Activated T-cell treated with anti-CD3 and anti-CD28 coated beads, Interleukin-2, amount 50 U/mL, for 1 hour (primary cell): ENCODE measurements at places on chromosomes 2 and 18.

- no peak for DNase-seq
Observed at GRCh38 chr2:65070172-65070830, 14.1 kb downstream of the CEP68 start.

DNA sequence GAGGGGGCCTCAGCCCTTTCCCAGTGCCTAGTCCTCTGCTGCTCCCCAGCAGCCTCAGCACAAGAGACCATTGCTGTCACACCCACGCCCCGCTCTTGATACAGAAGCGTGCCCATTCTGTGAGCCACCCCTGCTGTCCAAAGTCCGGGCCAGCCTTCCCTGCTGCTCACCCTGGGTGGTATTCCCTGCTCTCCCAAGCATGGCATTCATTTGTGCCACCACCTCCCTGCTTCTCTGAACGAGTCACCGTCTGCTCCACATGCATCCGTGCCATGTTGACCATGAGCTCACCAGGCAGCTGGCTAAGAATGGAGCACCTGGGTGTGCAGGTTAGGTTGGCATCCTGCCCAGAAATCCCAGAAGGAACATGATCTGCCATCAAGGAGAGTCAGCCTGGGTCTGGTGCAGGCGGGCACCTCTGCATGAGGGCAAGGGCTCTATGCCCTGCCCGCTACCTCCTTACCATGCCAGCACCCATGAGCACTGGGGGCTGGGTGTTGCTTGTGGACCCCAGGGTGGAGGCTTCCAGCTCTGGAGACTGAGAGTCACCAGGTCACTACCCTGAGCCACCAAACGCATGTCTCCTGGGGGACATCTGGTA is 63.0 kb downstream of the TWIST2 start:
- DNase-seq: no peak

DNA sequence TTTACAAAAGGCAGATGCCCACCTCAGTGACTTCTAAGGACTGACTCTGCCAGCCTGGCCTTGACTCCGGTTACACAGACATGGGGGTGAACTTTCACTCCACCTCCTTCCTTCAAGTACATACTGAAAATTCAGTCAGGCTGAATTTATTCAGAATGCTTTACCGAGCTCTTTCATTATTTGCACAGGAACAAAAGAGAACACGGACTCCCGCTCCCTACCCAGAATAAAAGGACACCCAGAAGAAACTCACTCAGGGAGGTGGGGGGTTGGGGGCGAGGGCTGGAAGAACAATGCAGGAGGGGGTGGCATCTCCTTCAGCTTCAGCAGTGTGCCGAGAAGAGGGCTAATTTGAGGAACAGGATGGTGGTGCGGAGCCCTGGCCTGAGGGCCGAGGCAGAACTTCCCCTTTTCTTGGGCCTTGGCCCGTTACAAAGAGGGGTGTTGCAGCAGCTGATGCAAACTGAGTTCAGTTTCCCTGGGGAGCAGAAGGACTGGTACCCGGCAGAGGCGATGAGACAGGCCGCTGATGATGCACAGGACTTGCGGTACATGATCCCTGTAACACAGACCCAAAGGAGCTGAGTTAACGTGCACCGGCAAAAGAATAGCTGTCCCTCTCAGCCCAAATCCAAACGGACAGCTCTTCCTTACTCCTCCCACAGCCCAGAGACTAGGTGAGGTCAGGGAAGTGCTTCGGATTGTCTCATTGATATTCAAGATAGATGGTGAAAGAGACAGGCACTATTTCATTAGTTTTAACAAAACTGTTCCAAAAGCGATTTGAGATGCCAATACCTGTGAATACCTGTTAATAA is 24.1 kb downstream of the LYPD1 start:
- DNase-seq: no peak

DNA sequence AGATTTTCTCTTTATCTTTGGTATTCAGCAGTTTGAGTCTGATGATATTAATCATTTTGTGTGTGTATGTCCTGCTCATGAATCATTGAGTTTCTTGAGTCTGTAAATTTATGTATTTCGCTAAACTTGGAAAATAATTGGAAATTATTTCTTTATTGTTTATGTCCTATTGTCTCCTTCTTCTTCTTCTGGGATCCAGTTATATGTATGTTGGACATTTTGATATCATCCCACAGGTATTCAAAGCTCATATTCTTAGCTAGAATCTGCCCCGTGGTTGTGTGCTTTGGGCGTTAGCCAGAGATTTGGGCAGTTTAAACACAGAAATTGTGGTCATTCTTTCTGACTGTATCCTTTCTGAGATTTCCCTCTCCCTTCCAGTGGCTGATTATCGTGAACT is 243.0 kb upstream of the SPRED2 start:
- DNase-seq: no peak

- DNase-seq: no peak
Observed at GRCh38 chr2:3405307-3405706, 25.8 kb downstream of the TRAPPC12 start.

GRCh38 chr18:63159590-63159989 is 160.0 kb downstream of the BCL2 start:
- no peak for DNase-seq

- no peak for DNase-seq
Observed at GRCh38 chr2:144437636-144438035, 82.3 kb downstream of the ZEB2 start.

GRCh38 chr2:45698554-45698953 is 47.1 kb downstream of the PRKCE start:
- no peak for DNase-seq

DNA sequence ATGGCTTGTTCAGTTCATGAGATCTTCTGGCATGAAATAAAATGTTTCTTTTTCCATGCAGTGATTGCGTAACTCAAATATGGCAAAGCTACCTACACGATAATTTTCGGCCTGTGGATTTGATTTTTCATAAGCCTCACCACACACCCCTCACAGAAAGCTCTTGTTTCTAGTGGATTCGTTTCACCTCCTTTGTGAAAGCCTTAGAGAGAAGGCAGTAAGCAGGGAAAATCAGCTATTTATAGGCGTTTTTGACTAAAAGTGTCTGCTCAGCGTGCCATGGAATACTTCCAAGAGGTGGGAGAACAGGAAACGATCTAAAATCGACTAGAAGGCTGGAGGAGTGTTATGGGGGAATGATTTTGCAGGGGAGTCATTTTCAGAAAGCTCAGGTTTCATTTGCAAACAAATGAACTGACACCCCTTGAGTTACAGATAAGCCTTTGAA is 417.9 kb downstream of the TGIF1 start:
- no peak for DNase-seq

DNA sequence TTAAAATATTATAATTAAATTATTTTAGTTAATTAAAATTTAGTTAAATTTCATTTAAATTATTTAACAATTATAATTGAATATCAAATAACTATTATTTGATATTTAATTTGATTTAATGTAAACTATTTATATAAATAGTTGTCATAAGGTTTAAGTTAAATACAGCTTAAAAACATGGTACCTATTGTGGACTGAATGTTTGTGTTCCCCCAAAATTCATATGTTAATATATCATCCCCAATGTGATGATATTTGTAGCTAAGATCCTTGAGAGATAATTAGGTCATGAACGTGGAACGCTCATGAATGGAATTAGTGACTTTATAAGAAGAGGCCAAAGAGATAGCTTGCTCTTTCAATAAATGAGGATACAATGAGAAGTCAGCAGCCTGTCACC is 505.7 kb upstream of the LRATD1 start:
- no peak for DNase-seq

DNA sequence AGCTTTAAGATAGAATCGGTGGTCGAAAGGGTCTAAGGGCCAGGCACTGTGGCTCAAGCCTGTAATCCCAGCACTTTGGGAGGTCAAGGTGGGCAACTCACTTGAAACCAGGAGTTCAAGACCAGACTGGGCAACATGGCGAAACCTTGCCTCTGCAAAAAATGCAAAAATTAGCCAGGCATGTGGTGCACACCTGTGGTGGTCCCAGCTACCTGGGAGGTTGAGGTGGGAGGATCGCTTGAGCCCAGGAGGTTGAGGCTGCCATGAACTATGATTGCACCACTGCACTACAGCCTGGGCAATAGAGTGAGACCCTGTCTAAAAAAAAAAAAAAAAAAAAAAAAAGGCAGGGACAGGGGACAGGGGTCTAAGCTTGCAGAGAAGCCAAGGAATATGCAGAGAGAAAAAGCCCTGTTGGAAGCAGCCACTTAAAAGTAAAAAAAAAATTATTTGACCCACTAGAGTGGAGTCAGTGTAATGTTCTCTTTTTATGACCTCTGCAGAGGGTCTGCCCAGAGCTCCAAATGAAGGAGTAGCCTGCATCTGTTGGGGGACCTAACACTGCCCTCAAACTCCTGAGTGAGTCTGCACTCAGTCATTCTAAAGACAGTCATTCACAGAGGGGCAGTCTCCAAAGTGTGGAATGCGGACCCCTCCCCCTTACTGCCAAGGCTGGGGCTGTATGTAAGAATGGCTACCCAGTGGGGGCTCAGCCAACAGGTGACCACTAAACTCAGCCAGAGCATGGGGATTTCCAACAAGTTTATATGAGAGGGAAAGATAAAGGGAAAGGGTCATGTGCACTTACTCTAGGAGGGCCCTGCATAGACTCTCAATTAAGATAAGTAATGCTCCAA is 118.5 kb upstream of the CDCA7 start:
- DNase-seq: no peak

- no peak for DNase-seq
Observed at GRCh38 chr2:217996361-217996760, 6.4 kb downstream of the TNS1 start.

DNA sequence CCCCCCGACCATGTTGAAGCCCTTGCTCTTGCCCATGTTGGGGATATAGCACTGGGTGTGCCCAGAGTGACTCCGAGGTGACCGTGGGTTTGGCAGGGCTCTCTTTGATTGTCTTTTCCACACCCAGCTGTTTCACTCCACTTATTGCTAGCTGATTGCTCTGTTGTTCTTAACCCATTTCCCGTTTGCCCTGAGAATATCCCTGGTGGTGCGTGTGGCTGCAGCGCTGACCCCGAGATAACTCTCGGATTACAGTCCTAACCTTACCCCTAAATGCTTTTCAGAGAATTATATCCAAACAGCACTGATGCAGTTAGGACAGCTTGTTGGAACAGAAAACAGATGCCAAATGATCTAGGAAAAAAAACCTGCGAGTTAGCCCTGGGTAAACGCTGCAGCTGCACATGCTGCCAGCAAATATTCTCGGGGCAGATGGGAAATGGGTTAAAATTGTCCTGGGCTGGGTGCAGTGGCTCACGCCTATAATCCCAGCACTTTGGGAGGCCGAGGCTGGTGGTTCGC is 34.3 kb upstream of the SNORC start:
- DNase-seq: no peak

DNA sequence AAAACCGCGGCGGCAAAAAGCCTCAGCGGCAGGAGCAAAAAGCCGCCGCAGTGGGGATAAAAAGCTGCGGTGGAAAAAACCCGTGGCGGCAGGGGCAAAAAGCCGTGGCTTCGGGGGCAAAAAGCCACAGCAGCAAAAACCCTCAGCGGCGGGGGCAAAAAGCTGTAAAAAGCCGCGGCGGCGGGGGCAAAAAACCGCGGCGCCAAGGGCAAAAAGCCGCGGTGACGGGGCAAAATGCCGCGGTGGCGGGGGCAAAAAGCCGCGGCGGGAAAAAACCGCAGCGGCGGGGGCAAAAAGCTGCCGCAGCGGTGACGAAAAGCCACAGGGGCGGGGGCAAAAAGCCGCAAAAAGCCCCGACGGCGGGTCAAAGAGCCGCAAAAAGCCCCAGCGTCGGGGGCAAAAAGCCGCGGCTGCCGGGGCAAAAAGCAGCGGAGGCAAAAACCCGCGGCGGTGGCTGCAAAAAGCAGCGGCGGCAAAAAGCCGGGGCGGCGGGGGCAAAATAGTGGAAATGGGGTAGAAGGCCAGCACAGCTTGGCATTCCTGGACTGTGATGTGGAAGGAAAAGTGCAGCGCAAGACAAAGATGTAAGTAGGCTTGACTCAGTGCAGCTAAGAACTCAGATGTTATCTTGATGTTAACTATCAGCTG is 151.8 kb downstream of the ANKRD30BL start:
- no peak for DNase-seq

DNA sequence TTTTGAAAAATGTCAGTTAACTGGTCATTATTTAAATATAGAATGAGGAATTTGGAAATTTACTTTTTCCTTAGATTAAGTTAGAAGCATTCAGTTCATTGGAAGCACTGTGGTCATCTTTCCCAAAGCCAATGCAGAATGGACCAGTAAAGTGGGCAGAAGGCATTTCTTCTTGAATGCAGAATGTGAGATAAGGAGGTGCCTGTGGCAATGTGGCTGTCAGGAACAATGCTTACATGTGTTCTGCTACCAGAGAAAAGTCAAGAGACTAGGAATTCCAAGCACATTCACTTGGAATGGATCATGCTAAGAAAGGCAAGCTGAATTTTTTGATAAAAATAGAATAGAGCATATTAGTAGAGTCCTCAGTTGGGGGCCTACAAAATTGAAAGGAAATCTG is 295.0 kb upstream of the KCNH7 start:
- DNase-seq: no peak

GRCh38 chr2:19038071-19039015 is 320.1 kb downstream of the OSR1 start:
- DNase-seq: no peak

- no peak for DNase-seq
Observed at GRCh38 chr2:134479696-134480330, 225.9 kb downstream of the MGAT5 start.

DNA sequence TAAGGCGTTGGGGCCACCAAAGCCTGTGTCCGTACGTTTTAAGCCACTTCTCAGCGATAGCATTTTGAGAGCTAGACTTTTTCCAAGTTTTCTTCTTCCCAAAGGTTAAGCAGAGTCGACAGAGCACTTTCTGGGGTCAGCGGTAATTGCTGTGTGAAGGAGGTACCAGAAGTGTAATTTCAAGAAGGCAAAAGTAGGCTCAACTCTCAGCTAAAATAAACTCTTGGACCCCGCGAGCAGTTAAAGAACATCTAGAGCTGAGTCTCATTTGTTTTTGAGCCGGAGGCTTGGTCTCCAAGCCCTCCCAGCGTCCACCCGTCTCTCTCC is 1.9 kb upstream of the PAX3 start:
- DNase-seq: no peak

- DNase-seq: no peak
Observed at GRCh38 chr2:101432411-101433181, 42.3 kb downstream of the RFX8 start.

- no peak for DNase-seq
Observed at GRCh38 chr2:63581298-63581961, 6.8 kb downstream of the WDPCP start.

DNA sequence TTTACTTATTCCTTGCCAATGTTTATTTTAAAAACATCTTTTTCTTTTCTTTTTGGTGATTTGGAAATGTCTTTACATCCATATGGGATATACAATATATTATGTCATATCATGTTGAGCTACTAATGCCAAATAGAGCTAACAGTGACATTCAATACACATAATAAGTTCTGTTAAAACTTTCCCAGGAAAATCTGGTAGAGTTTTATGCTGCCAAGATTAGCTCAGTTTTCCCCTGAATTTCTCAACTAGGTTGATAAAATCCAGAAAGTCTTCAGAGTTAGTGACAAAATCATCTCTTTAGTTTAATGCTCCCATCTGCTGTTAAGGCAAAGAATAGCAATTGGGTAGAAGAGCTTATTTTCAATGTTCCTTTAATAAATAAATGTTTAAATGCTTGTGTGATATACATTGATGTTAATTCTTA is 9.9 kb downstream of the COL3A1 start:
- no peak for DNase-seq
